ENCODE measurements at places on chromosomes 4 and X.

DNA sequence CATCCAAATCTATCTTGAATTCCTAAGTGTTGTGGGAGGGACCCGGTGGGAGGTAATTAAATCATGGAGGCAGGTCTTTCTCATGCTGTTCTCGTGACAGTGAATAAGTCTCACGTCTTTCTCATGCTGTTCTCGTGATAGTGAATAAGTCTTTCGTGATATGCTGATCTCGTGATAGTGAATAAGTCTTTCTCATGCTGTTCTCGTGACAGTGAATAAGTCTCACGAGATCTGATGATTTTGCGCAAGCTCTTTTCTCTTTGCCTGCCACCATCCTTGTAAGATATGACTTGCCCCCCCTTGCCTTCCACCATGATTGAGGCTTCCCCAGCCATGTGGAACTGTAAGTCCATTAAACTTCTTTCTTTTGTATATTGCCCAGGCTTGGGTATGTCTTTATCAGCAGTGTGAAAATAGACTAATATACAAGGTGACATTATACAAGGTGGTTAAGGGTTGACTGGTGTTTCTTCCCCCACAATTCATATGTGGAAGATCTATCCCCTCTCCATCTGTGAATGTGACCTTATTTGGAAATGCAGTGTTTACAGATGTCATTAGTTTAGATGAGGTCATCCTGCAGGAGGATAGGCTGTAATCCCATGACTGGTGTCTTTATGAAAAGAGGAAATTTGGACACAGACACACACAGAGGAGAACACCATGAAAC, 27.6 kb downstream of the ARSD start:
- H3K27ac ChIP-seq, result no peak overlapping the region
- no peak overlapping the region for H3K4me3 ChIP-seq
- no peaks in the 10 kb centered on the region for H3K27me3 ChIP-seq

GRCh38 chr4:6273661-6273990, 4.0 kb downstream of the WFS1 start:
- H3K4me1 ChIP-seq, result peaks cover 8% of the 10 kb centered on the region
- H3K4me3 ChIP-seq, result no peak overlapping the region
- H3K27me3 ChIP-seq, result no peaks in the 10 kb centered on the region
- no peak overlapping the region for H3K27ac ChIP-seq
- DNase-seq, result no peak

DNA sequence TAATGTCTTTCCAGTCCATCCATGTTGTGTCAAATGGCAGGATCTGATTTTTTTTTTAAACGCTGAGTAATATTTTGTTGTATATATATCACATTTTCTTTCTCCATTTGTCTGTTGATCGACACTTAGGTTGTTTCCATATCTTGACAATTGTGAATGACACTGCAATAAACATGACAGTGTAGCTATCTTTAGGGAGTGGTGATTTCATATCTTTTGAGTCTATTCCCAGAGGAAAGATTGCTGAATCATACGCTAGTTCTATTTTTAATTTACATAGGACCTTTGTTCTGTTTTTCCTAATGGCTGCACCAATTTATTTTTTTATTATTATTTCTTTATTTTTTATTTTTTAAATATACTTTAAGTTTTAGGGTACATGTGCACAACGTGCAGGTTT, 470.7 kb downstream of the CCSER1 start:
- H3K36me3 ChIP-seq, result no peaks in the 10 kb centered on the region
- no peaks in the 10 kb centered on the region for H3K27me3 ChIP-seq
- H3K4me3 ChIP-seq, result no peak overlapping the region
- no peak for DNase-seq
- no peak overlapping the region for H3K27ac ChIP-seq

- no peaks in the 10 kb centered on the region for H3K36me3 ChIP-seq
- no peak for DNase-seq
- no peak overlapping the region for H3K4me3 ChIP-seq
Measured at GRCh38 chr4:1500231-1500965, 94.2 kb upstream of the NKX1-1 start.

GRCh38 chrX:72396117-72396516, 90.4 kb upstream of the CITED1 start:
- no peak overlapping the region for H3K4me3 ChIP-seq
- no peaks in the 10 kb centered on the region for H3K36me3 ChIP-seq

DNA sequence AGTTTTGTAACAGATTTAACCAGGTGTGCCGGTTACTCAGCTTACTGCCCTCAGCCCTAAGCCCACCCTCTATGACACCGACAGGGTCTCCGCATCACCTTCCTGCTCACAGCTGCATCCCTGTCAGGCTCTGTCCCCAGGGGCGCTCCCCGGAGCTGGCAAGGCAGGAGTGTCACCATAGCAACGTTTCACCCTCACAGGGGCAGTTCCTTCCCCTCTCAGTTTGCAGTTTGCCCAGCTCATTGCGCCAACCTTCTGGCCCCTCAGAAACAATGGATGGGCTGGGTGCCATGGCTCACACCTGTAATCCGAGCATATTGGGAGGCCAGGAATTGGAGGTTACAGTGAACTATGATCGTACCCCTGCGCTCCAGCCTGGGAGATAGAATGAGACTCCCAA, 42.6 kb downstream of the RGS12 start:
- H3K4me1 ChIP-seq, result no peaks in the 10 kb centered on the region
- H3K27ac ChIP-seq, result no peak overlapping the region
- DNase-seq, result no peak
- H3K27me3 ChIP-seq, result no peaks in the 10 kb centered on the region
- no peak overlapping the region for H3K4me3 ChIP-seq

- H3K27ac ChIP-seq, result no peak overlapping the region
- no peaks in the 10 kb centered on the region for H3K36me3 ChIP-seq
- no peak for DNase-seq
- H3K4me3 ChIP-seq, result no peak overlapping the region
Measured at GRCh38 chr4:147054228-147054872, 108.7 kb upstream of the TTC29 start.

DNA sequence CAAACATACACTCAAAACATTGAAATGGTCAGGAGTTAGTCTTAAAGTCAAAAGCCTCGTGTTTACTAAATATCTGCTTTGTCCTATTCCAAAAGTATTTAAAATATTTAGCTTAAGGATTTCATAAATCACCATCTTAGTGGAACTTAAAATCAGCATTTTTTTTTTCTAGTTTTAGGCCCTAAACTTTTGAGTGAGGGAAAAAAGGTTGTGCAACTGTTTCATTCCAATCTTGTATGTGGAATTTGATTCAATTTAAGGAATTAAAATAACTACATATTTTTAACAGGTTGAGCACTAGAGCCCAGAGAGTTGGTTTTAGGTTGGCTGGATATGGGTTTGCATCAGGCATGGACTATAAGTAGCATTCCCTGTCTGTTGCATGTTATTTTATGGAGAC, 35.7 kb upstream of the ANK2 start:
- no peak for DNase-seq
- no peaks in the 10 kb centered on the region for H3K27me3 ChIP-seq
- H3K4me1 ChIP-seq, result no peaks in the 10 kb centered on the region

- no peak overlapping the region for H3K27ac ChIP-seq
- no peak overlapping the region for H3K4me3 ChIP-seq
- no peaks in the 10 kb centered on the region for H3K27me3 ChIP-seq
- H3K4me1 ChIP-seq, result no peaks in the 10 kb centered on the region
Measured at GRCh38 chr4:149897783-149898182, 82.1 kb upstream of the IQCM start.

GRCh38 chr4:106707776-106708463, 328.2 kb downstream of the DKK2 start:
- DNase-seq, result no peak
- no peak overlapping the region for H3K4me3 ChIP-seq
- no peaks in the 10 kb centered on the region for H3K36me3 ChIP-seq
- no peak overlapping the region for H3K27ac ChIP-seq

DNA sequence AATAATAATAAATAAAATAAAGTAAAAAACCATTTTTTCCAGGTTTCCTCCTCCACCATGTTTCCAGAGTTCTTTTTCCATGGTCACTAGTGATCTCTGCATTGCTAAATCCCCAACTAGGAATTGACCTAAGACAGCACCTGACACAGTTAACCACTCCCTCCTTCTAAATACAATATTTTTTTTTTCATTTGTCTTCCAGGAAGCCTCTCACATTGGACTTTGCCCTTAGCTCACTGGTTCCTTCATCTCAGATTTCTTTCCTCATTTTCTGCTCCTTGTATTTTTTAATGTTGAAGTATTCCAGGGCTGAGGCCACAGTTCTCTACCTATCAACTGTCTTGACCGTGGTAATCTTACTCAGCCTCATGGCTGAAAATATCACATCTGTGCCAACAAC, 187.3 kb upstream of the FAM241A start:
- H3K4me1 ChIP-seq, result no peaks in the 10 kb centered on the region
- H3K4me3 ChIP-seq, result no peak overlapping the region
- no peak for DNase-seq
- no peaks in the 10 kb centered on the region for H3K27me3 ChIP-seq
- H3K27ac ChIP-seq, result no peak overlapping the region

DNA sequence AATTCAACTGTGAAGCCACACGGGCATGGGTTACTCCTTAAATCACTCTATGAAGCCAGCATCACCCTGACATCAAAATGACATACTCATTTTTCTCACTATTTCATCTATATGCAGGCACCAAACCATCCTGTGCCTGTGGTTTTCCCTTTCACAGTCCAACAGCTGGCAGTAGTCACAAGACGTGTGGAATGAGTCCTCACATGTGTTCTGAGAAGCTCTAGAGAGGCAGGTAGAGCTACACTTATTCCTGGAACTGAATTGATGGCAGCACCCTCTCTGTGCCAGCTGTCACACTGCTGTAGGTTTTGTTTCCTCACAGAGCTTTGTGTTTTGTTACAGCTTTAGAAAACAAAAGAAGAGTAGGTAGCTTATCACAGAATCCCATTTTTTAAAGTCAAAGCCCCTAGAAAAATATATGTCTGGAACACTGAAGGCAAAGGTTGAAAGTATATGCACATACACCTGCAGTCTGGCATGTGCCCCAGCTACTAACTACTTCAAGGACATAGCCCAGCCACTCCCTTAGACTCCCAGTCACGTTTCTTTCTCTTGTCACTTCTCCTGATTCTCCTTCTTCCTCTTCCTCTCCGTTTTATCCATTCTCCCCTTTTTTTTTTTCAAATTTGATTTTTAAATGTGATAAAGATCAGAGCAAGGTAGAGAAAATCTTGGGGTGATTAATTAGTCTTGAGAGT, 107.1 kb downstream of the ANXA10 start:
- no peak overlapping the region for H3K4me3 ChIP-seq
- H3K27ac ChIP-seq, result no peak overlapping the region
- no peak for DNase-seq
- H3K36me3 ChIP-seq, result no peaks in the 10 kb centered on the region

DNA sequence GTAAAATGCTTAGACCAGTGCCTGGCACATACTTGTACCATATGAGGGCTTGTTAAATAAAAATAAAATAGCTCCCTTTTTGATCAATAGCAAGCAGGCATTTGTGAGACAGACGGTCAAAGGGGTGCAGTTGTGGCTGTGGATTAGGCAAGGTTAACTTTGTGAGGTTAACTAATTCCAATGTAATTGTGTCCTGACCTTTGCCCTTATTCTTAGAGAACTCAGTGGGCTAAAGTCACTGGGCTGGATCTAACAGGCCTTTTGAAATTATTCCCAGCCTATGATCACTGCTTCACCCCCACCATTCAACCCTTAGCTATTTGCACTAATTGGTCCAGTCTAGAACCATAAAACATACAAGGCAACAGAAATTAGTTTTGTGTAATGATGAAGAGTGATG, 166.4 kb downstream of the MID1 start:
- H3K4me3 ChIP-seq, result no peak overlapping the region
- H3K27ac ChIP-seq, result no peak overlapping the region
- no peak for DNase-seq

DNA sequence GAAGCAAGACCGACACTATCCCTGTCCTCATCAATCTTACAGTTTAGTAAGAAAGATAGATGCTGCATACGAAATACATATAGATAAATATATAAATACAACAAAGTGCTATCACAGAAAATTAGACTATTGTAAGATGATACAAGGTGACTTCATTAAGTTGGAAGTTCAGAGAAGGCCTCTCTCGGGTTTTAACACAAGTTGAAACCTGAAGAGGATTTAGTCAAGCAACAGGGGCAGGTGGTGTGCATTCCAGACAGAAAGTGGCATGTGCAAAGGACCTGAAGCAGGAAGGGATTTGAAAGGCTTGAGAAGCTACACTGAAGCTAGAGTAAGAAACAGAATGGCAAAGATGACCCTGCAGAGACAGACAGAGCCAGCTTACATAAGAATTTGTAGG, 36.5 kb downstream of the USP46 start:
- no peak for DNase-seq
- H3K4me1 ChIP-seq, result peaks cover 13% of the 10 kb centered on the region
- H3K36me3 ChIP-seq, result no peaks in the 10 kb centered on the region
- no peak overlapping the region for H3K27ac ChIP-seq

DNA sequence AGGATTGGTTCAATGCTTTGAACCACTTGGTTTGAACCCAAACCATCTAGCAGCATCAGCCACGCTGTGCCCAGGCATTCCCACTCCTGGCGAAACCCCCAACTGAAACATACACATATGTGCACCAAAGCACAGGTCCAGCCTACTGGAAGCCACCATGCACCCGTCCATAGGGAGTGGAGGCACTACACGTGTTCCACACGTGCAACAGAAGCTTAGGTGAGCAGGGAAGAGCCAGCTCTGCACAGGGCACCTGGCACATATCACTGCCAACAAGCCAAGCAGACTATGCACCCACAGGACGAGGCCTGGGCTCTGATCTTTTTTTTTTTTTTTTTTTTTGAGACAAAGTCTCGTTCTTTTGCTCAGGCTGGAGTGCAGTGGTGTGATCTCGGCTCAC, 66.3 kb upstream of the GPR78 start:
- no peaks in the 10 kb centered on the region for H3K36me3 ChIP-seq
- H3K4me3 ChIP-seq, result no peak overlapping the region
- no peak for DNase-seq
- H3K27me3 ChIP-seq, result no peaks in the 10 kb centered on the region
- H3K4me1 ChIP-seq, result no peaks in the 10 kb centered on the region
- H3K27ac ChIP-seq, result no peak overlapping the region

- no peak overlapping the region for H3K27ac ChIP-seq
- H3K36me3 ChIP-seq, result no peaks in the 10 kb centered on the region
- no peak overlapping the region for H3K4me3 ChIP-seq
- no peak for DNase-seq
- H3K4me1 ChIP-seq, result peaks cover 6% of the 10 kb centered on the region
Measured at GRCh38 chrX:110258552-110258951, 59.3 kb downstream of the AMMECR1 start.

DNA sequence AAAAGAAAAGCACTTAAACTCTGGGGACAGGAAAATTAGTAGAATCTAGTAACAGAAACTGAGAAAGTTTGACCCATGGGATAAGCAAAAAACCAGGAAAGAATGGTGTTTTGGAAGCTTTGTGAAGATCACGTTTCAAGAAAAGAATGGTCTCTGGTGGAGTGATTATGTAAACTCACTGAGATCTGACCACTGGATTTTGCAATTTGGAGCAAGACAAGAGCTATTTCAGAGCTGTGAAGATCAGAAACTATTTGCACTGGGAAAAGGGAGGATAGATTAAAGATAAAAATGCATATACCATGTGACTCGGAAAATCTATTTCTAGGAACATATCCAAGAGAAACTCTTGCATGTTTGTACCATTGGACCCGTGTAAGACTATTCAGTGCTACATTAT, 4.3 kb downstream of the TMPRSS11D start:
- no peak overlapping the region for H3K27ac ChIP-seq
- no peaks in the 10 kb centered on the region for H3K4me1 ChIP-seq
- no peaks in the 10 kb centered on the region for H3K27me3 ChIP-seq
- DNase-seq, result no peak

- no peak for DNase-seq
- H3K27ac ChIP-seq, result no peak overlapping the region
- H3K4me1 ChIP-seq, result no peaks in the 10 kb centered on the region
- no peak overlapping the region for H3K4me3 ChIP-seq
- no peaks in the 10 kb centered on the region for H3K27me3 ChIP-seq
- H3K36me3 ChIP-seq, result no peaks in the 10 kb centered on the region
Measured at GRCh38 chr4:182215148-182215547, 28.1 kb upstream of the TENM3 start.

All from naive thymus-derived CD4-positive, alpha-beta T cell (primary cell).